Parietal lobe (tissue), 2 donors: ENCODE measurements at places on chromosomes 11 and 22. TPM values are rescaled to one million over a fixed set of nuclear protein-coding genes. Genes with fewer than 3 reads are reported as not detected.

The APOL3 gene
- 0.94 TPM for total RNA-seq

The ABCC8 gene
- 34.7 TPM for total RNA-seq

The SLC15A3 gene
- 1.9 TPM for total RNA-seq

The FOLH1 gene
- 7.8 TPM for total RNA-seq

The SPI1 gene
- total RNA-seq = 1.6 TPM
